ENCODE measurements at places on chromosomes 3 and 15.

DNA sequence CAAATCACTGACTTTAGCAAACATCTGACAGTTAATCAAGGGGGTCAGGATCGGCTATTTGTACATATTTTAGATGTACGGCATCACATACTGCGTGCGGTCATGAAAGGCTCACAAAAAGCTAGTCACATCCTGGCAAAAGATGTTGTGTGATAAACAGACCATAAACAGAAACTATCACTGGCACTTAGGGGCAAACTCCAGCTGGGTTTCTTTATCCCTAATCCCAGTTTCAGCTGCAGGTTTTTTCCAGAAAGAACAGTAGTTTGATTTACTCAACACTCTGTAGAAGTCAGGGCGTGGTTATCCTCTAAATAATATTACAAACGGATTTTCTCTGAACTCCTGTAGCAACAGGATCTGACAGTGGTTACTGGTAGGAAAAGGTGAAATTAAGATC is 112.4 kb upstream of the BHLHE40 start:
- peak; percentile 63 for DNase-seq

GRCh38 chr3:184441202-184441900 is 61.5 kb downstream of the CHRD start:
- DNase-seq = no peak

DNA sequence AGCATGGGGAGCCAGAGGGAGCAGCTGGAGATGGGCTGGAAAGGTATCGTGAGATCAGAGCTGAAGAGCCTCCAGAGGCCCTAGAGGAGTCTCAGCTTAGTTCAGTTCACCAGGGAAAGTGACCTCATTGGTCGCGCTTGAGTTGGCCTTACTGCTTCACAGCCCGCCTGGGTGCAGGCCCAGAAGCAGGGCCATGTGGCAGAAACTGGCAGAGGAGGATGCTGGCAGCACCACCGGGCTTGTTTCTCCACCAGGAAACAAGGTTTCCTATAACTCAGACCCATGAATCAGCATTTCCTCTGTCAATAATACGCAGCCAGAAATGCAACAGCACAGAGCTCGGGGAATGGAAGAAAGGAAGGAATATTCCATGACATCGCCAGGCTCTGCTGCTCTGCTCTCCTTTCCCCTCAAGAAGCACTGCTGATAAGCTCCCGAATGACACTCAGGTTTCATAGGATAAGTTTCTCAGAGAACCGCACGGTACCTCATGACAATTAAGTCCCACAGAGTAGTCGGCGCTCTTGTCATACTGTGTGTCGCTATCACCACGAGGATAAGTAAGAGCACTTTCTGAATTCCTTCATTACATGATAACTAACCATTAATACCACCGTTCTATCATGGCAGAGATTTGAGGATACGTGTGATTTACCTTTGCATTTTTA is 147.1 kb upstream of the LPP start:
- no peak for DNase-seq

DNA sequence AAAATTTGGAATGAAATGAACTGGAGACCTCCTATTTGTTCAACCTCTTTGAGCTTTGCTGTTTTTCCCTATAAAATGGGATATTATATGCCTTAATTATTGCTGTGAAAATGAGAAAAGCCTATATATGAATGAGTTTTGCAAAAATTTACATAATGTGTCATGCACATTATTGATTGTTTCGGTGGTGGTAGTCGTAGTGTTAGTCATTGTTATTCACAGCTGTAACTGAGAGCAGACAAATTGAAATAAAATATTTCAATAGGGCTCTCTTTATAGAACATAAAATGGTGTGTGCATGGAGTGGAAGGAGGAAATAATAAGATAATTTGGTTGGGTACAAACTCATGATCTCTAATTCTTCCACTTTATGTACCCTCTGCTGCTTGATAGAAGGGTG is 153.7 kb upstream of the GADL1 start:
- no peak for DNase-seq

- DNase-seq = no peak
Observed at GRCh38 chr3:171640520-171641412, 169.5 kb downstream of the PLD1 start.

DNA sequence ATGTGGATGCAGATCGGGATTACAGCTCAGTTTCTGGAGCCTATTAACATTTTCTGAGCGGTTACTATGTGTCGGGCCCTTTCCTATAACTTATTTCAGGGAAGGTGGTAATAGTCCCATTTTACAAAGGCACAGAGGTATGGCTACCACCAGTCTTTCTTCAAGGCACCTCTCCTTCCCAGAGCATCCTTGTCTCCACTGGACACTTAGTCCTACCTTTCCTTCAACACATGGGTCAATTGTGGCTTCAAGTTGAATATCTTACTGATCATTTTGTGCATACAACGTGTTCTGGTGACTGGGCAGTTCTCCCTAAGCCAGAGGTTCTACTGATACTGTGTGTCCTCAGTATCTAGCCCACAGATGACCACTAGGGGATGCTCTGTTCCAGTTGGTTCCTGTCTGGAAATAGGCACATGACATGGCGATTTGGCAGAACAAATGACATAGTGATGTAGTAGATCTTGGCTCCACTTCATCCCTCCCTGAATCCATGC is 60.7 kb upstream of the CMTM8 start:
- DNase-seq = peak; percentile 67

GRCh38 chr3:131699001-131699400 is 196.2 kb upstream of the MRPL3 start:
- no peak for DNase-seq

- DNase-seq = no peak
Observed at GRCh38 chr3:143901105-143901504, 52.8 kb upstream of the SLC9A9 start.

- no peak for DNase-seq
Observed at GRCh38 chr3:39325236-39325635, 4.3 kb upstream of the CCR8 start.

GRCh38 chr3:128144512-128145187 is 8.6 kb upstream of the EEFSEC start:
- DNase-seq = no peak

DNA sequence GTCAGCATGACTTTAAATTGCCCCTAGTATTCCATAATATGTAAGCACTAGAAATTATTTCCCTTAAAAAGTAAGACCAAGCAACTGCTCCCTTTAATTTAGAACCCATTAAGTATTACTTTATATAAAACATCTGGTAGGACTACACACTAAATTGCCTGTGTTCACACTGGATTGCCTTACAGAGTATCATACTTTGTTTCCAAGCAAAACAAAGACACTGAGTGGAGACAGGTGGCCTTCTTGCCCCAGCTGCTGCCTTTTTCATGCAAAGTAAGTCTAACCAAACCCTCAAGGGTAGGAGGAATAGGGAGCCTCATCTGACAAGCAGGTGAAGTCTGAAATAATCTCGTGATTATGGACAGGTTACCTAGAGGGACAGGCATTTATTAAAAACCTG is 87.3 kb downstream of the PEX5L start:
- DNase-seq = no peak

DNA sequence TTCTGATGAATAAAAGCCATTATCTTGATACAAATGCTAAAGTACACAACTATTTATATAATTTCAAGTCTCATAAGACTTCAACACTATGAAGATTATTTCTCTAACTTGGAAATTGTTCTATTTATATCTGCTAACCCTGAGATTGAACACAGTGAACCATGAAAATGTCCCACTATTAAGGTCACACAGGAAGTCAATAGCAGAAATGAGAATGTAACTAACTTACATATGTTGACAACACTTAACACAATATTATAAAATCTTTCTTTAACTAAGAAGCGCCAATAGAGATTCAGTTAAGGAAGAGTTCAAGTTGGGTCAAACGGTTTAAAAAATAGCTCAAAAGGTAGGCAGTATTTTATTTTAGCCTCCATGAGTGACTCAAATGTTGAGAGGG is 551.8 kb upstream of the CBLB start:
- DNase-seq = no peak

All from A549 (cell line).